B cell (primary cell): ENCODE measurements at places on chromosomes 11 and 22.

DNA sequence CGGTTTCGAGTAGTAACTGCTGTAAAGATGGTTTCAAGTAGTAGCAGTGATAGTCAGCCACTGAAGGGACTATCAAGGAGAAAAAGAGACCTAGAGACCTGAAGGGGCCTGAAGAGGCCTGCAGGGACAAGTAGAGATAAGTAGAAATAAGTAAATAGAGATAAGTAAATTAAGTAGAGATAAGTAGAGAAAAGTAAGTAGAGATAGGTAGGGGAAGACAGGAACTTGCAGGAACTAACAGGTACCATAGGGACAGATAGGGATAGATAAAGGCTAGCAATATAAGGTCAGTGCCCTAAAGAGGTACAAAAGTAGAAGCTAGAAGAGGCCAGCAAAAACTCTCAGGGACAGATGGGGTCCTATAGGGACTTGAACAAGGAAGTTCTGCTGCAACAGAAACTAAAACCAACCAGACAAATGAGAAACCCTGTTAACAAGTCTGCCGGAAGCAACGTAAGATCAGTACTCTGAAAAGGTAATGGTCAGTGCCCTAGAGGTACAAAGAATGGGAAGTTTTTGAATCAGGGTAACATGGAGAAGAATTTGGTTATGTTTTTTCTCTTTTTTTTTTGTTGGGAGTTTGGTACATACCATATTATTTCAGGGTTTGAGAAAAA is 9.6 kb upstream of the SC5D start:
- DNase-seq: peak; percentile 25

DNA sequence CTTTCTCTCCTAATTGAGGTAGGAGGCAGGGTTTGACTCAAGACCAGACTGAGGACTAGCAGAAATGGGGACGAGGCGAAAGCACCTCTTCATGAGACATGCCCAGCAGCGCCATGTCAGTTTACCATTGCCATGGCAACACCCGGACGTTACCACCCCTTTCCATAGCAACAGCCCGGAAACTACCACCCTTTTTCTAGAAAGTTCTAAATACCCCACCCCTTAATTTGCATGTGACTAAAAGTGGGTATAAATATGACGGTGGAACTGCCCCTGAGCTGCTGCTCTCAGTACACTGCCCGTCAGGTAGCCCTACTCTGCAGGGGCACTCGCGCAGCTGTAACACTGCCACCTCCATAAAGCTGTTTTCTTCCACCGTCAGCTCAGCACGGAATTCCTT is 5.9 kb upstream of the RAC2 start:
- DNase-seq: no peak

GRCh38 chr22:37309211-37310074 is 27.1 kb downstream of the CYTH4 start:
- peak; percentile 43 for DNase-seq

DNA sequence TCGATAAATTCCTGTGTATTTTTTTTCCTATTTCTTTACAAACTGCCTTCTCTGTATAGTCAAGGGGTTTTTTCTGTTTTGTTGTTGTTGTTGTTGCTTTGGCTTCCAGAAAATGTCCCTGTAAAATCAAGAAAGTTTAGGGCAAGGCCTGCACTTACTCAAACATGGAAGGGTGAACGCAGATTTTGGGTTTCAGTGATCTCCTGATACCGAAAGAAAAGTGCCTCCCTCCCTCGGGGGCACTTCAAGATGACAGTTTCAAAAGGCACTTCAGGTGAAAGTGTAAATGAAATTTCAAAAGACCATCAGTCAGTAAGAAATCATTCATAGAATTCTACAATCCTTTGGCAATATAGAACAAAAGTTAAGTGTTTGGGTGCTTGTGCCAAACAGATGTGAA is 43.4 kb upstream of the TMPRSS4 start:
- no peak for DNase-seq

DNA sequence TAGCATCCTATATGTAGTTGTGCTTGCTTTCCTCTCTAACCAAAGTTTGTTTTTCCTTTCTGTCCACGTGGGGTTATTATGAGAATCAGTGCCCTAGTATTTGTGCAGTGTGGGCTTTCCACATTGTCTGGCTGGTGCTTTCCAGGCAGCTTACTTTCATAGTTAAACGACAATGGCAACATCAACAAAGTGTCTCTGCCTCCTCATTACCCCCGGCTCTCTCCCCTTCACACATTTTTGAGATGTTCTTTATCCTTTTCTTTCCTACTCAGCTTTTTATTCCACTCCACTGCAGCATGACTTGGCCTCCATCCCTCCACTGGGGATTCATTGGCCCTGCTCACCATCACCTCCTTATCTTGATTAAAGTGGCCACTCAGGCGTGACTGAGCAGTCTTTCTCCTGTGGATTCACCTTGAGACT is 19.1 kb downstream of the SPECC1L start:
- DNase-seq: no peak

DNA sequence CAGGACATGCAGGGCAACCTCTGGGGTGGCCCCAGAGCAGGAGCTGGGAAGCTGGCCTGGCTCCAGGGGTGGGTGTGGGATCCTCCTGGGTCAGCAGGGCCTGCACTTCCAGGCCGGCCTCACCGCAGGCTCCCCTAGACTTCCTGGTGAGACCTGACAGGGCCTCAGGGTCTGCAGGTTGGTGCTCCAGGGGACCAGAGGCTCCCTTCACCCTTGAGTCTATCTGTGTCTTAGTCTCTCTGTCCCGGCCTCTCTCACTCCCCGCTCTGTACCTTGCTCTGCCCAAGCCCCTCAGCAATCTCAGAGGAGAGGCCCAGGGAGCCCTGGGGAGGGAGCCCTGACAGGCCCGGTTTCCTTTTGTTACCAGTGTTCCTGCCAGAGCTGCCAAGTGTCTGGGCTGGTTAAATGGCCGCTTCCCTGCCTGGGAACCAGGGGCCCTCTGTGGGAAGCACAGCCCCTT is 13.9 kb downstream of the CD82 start:
- no peak for DNase-seq

GRCh38 chr11:91587131-91587530 is 637.5 kb upstream of the FAT3 start:
- DNase-seq: no peak

GRCh38 chr11:125170001-125170509 is 5.5 kb downstream of the PKNOX2 start:
- DNase-seq: no peak

DNA sequence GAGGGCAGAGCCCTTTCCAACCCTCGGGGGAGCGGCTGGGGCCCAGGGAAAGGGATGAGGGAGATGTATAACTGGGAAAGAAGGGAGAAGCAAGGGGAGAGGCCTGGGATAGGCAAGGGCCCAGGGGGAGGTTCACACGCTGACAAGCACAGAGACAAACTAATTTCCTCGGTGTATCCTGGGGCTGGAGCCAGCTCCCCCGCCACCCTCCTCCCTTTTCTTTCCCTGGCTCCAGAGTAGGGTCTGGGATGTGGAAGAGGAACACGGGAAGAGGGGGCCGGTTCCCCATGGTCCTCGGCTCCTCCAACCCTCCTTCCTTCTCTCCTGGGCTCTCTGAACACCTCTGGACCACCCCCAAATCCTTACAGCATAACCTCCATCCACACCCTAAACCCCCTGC is 6.9 kb downstream of the CLCF1 start:
- DNase-seq: no peak

DNA sequence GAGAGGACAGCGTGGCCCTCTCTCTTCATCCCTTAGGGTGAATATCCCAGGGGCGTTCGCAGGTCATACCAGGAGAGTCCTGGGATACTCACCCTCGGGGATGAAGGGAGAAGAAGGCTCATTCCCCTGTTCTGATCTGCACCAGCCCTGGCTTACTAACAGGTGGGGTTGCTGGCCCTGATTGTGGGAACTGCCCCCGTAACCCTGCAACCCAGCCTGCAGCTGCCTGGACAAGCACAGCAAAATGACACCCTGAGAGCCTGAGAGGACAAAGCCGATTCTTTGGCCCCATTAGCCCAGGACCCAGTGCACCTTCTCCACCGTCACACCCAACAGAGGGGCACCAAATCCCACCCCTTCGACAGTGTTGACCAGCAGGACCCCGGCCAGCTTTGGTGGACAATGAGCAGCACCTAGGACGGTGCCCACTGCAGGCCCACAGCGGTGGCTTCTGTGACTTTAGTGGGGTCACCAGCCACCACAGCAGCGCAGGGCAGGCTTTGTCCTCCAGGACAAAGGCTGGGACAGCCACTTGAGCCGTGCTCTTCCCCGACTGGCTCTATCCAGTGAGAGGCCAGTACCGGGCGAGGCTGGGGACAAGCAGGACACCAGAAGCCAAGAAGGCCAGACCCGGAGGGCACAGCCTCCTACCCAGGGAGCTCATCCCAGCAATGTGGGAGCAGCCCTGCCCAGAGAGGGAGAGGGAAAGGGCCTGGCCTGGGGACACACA is 98.5 kb upstream of the RTL6 start:
- DNase-seq: no peak

DNA sequence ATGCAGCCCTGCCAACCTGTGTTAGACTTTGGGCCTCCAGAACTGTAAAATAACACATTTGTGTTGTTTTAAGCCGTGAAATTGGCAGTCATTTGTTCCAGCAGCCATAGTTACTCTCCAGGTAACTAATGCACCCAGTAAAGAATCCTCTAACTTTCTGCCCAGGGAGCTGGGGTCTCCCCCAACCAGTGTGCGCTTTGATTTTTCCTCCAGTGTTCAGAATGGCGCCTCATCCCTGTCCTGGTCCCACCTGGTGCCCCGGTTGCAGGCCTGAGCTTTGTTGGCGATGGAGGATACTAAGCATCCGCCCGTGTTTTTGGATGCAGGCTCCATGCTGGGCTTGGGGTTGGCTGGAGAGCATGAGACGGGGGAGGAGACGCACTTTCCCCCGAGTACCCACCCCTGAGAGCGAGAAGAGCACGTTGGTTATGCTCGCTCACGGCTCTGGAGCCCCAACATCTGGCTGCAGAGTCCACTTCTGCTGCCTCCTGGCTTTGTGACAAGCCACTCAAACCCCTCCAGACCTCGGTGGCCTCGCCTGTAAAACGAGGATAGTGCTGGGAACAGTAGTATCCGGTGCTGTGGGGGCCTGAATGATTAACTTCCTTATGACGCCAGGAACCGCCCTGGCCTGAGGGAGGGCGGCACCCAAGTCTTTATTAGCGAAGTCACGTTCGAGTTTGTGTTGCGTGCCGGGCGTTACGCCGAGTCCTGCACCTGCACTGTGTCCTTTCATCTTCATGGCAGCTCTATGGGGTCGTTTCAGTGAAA is 25.8 kb downstream of the MRGPRD start:
- DNase-seq: peak; percentile 29

- no peak for DNase-seq
These were observed 120.8 kb downstream of the NECTIN1 start for GRCh38 chr11:119608201-119608600.

DNA sequence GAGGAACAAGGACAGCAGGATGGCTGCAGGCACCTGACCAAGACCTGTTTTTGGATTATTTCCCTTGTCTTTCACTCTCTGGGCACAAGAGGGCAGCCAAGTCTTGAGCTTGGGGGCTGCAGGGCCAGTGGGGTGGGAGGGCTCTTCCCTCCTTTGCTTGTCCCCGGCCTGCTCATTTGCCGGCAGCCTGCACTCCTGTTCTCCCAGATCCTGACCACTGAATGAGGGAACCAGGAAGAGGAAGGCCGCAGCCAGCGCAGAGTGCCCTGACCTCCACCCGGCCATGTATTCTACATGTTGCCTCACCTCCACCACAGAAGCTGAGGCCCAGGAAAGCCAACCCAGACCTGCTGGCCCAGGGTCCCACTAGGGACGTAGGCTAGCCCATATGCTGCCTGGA is 15.5 kb upstream of the NNMT start:
- DNase-seq: no peak

GRCh38 chr11:123800036-123800435 is 6.1 kb downstream of the OR6M1 start:
- no peak for DNase-seq

DNA sequence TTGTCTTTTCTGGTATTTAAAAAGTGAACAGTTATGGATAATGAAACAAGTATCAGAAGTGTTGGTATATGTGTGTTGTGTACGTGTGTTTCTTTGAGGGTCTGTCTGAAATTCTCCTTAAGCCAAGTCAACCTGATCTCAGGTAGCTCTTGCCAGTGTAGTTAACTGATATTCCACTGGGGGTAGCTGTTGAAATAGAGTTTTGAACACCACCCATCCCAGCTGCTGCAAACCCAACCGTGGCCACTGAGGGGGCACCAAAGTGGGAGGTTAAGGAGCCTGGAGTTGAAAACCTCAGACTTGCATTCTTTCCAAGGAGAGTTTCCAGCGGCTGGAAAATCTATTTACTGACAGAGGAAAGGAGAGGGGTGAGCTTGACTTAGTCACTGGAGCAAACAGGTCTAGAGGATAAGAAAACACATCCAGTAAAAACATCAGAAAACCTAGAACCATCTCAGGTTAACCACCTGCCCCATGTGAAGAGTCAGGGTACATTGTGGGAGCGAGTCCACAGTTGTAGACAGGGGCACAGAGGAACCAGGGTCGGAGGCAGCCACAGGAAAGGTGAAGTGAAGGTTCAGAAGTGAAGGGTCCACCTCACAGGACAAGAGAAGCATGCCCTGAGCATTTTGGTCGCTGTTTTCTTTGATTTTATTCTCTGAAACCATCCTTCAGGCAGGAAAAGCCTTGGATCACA is 8.8 kb upstream of the CUL5 start:
- DNase-seq: peak; percentile 46

DNA sequence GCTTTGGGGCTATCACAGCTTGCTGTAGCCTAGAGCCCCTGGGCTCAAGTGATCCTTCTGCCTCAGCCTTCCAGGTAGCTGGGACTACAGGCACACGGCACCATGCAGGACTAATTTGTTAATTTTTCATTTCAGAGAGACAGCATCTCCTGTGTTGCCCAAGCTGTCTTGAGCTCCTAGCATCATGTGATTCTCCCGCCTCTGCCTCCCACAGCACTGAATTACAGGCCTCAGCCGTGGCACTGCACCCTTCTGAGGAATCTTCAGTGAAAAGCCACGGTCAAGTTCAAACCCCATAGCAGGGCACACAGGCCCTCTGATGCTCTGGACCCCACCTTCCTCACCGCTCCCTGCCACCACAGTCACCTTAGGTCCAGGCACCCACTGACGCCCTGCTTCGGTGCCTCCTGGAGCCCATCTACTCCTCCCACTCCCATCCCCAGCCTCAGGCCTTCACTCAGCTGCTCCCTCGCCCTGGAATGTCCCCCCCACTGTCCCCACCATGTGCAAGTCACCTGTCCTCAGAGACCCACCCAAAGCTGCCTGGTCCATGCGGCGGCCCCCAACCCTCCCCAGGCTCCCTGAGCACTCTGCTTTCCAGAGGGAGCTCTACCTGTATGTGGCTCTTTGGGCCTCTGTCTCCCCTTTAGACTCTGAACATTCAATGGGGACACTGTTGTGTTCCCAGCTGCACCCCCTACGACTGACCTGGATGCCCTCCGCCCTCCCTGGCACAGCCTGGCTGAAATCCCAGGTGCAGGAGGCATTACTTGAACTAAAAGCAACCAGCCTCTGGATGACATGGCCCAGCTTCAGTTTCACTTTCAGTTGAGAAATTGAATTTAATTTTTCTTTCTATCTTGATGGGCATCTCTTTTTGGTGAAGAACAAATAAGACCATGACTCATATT is 1.6 kb downstream of the APOL2 start:
- peak; percentile 29 for DNase-seq

GRCh38 chr11:62546929-62547625 is 471 bp upstream of the AHNAK start:
- no peak for DNase-seq

- DNase-seq: no peak
These were observed 301.4 kb upstream of the PDGFD start for GRCh38 chr11:104465321-104465720.

GRCh38 chr11:44771841-44772240 is 45.1 kb downstream of the TSPAN18 start:
- no peak for DNase-seq

- no peak for DNase-seq
These were observed 22.2 kb downstream of the SGSM3 start for GRCh38 chr22:40392618-40393017.

- peak; percentile 49 for DNase-seq
These were observed 1.5 kb downstream of the SLC43A1 start for GRCh38 chr11:57513911-57514537.
